ENCODE measurements at places on chromosomes 5 and 9.

DNA sequence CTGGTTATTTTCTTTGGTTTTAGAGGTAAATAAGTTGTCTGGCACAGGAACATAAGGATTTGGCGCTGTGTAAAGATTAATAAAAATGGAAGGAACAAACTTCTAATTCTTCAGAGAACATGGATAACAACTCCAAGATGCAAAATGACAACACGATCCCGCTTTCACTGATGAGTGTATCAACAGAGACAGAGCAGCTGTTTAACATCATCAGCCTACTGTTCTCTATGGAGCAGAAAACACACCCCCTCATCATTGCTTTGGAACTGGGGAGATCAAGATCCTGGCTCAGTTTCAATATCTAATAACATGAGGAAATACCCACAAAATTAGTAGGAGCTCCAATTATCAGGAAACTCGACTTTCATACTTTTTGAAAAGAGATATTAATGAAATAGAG is 8.3 kb upstream of the GAS1 start:
- no peak for DNase-seq

- DNase-seq: no peak
Measured at GRCh38 chr5:173907686-173908371, 19.7 kb downstream of the CPEB4 start.

- no peak for DNase-seq
Measured at GRCh38 chr9:71628247-71628646, 140.1 kb downstream of the CEMIP2 start.

DNA sequence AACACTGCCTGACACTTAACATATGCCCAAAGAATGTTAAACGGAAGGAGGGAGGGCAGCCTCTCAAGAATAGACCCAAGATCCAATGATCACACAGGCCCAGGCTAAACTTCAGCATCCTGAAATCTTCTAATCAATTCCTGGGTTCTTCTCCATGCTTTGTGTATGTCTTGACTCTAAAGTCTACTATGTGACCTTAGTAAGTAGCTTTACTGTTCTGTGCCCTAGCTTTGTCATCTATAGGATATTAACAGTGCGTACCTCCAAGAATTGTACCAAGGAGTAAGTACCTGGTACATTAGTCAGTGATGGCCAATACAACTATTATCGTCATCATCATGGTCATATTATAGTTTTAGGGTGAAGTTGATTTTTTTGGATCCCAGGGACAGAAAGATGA is 96.6 kb downstream of the SGCD start:
- DNase-seq: no peak
